ENCODE measurements at places on chromosomes 3 and 15.

GRCh38 chr15:47293466-47294162, 423.7 kb upstream of the SEMA6D start:
- no peak for DNase-seq

DNA sequence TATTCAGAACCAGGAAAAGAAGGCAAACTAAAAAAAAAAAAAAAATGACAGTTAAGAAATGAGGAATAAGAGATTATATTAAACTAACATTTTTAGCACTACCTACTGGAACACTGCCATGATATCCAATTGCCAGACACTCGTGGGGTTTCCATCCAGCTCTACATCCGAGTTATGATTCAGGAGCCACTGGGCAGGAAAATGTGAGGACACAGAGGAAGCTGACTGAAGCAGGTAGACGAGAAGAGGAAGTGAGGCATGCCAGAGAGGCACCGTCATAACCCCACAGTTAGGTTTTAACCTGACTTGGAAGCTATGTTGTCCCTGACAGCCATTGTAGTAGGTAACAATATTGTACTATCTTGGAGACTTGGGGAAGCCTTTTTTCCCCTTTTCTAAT, 495.0 kb downstream of the NLGN1 start:
- DNase-seq: no peak

DNA sequence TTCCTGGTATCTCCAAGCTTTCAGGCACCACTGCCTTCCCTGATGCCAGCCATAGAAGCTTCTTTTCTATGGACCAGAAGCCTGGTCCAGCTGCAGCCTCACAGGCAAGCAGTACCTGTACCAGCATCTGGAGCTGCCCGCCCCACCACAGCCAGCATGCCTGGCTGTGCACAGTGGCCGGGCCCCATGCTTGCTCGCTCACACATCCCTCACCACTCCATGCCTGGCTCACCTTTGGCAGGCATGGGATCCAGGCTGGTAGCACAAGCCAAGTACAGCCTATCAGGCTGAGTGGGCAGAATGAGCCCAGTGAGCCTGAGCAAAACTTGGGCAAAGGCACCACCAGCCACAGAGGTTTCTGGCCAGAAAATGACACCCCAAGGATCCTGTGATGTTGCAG, 93.4 kb downstream of the TPRA1 start:
- DNase-seq: no peak

DNA sequence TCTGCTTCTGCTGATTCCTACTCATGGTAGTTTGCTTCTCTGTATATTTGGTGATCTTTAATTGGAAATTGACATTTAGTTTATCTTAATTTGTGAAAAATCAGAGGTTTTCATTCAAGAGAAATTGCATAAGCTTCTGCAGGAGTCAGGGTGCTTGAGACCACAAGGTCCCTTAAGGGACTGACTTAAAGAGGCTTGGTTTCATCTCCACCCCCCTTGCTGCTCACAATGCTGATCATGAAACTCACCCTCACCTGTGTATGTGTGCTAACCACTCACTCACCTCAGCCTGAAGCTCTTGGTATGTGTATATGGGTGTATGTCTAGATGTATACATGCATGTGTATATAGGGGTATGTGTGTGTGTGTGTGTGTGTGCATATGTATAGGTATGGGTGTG, 11.4 kb downstream of the PGPEP1L start:
- no peak for DNase-seq

- no peak for DNase-seq
Observed at GRCh38 chr15:28107111-28107903, 8.2 kb upstream of the OCA2 start.

DNA sequence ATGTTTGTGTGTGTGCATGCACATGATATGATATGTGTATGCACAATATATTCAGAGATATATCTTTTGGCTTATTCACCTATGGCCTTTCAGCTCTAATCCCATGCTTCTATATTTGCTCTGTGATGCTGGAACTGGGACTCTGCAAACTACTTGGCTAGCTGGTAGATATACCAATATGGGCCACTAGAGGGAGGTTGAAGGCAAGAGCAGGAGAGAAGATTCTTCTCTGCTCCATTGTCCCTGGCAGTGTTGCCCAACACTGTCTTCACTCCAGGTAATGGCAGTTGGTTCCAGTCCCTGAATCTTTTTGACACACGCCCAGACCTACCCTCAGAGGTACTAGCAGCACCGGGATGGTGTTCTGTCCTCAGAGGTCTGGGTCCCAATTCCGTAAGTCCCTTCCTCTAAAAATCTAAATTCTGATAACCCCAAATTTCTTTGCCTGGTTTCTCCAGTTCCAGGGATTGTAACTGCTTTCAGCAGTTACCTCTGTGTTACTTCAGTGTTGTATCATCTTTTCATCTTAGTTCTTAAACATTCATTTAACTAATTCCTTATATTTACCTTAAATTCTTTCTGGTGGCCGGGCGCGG, 44.7 kb downstream of the GTPBP8 start:
- DNase-seq: peak; percentile 50

DNA sequence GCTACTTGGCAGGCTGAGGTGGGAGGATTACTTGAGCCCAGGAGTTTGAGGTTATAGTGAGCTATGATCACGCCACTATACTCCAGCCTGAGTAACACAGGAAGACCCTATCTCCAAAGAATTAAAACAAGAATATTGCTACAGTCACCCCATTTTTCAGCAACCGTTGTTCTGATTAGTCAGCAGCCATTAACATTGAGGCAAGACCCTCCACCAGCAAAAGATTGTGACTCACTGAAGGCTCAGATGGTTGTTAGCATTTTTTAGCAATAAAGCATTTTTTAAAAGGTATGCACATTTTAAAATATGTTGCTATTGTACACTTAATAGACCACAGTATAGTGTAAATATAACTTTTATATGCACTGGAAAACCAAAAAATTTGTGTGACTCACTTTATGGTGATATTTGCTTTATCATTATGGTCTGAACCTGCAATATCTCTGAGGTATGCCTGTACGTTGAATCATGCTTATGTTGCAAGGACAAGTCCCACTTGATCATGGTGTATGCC, 492.6 kb downstream of the SQOR start:
- no peak for DNase-seq

DNA sequence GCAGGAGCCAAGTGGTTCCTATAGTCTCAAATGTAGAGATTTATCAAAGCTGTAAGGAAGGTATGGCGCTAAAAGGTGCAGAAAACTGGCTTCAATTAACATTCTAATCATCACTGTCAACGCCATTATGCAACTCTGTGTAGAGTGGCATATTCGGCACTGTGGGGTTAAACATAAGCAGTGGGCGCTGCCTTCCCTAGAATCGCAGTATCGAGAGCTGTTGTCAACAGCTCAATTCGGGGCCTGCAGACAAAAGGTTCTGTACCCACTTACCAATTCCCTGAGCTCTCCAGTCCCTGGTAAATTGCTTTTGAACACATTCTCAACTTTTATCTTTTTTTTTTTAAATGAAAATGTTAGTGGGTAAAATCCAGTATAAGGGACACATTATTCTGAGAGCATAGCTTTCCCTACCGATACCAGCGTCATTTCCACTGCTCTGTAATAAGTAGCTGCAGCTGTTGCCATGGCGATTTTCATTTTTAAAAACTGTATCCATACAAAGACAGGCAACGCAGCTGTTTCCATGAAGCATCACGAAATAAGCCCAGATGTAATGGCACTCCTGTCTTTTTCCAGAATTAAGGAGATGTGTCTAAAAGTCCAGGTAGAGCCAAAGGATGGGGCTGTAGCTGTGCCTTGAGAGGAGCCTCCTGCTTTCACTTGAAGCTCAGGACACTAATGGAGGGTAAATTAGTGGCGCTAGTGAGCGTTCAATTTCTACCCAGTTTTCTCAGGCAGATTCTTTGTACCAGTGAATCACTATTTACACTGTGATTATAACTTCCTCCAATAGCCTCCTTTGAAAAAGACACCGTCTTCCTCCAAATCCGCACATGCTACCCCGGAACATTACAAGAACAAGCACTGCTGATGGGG, 250.3 kb downstream of the SLC9A9 start:
- DNase-seq: no peak

GRCh38 chr3:58261954-58262666, 24.5 kb downstream of the ABHD6 start:
- DNase-seq: no peak
